ENCODE measurements at places on chromosomes 5 and 9. TPM values are rescaled to one million over a fixed set of nuclear protein-coding genes. Genes with fewer than 3 reads are reported as not detected.

GRCh38 chr5:2253040-2253975 lies 370.6 kb upstream of the IRX4 start:
- no peaks in the 10 kb centered on the region for H3K4me1 ChIP-seq
- DNase-seq: no peak
- H3K4me3 ChIP-seq: no peak overlapping the region

DNA sequence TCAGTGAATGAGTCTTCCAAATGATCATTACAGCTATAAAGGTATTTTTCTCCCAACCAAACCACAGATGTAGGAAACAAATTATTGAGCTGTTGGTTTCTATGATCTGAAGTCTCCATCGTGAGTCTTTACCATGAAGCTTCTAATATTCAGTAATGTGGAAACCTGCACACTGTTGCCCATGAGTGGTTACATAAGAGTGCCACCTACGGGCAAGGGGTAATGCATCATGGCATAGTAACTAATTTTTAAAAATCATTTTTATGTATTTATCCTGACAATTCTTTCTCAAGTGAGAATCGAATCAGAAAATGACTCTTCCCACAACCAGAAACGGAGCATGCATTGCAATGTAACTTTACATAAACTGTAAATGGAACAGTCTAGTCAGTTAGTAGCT lies 282.5 kb upstream of the SMARCA2 start:
- H3K27me3 ChIP-seq: no peaks in the 10 kb centered on the region
- H3K4me1 ChIP-seq: no peaks in the 10 kb centered on the region

DNA sequence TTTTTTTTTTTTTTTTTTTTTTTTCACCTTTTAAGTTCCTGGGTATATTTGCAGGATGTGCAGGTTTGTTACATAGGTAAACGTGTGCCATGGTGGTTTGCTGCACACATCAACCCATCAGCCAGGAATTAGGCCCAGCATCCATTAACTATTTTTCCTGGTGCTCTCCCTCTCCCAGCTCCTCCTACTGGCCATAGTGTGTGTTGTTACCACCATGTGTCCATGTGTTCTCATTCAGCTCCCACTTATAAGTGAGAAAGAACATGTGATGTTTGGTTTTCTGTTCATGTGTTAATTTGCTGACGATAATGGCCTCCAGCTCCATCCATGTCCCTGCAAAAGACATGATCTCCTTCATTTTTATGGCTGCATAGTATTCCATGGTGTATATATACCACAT lies 350.5 kb downstream of the MAN2A1 start:
- DNase-seq: no peak
- no peaks in the 10 kb centered on the region for H3K27me3 ChIP-seq
- H3K4me3 ChIP-seq: no peak overlapping the region
- H3K36me3 ChIP-seq: no peaks in the 10 kb centered on the region

DNA sequence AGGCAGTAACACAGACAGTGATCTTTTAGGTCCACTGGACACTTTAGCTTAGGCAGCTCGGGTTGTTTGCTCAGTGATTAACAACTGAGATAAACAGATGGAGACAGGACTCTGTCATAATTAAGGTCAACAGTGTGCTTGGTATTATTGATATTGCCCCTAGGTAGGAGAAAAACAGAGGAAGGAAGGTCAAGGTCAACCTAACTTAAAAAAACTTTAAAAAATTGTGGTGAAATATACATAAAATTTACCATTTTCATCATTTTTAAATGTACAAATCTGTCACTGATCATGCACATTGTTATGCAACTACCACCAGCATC lies 2.1 kb upstream of the HSPA4 start:
- H3K4me1 ChIP-seq: peaks cover 27% of the 10 kb centered on the region
- DNase-seq: peak; percentile 61
- no peak overlapping the region for H3K27ac ChIP-seq
- peaks cover 13% of the 10 kb centered on the region for H3K36me3 ChIP-seq

GRCh38 chr9:112822618-112823017 lies 68.1 kb downstream of the SLC46A2 start:
- H3K4me1 ChIP-seq: no peaks in the 10 kb centered on the region
- no peak overlapping the region for H3K27ac ChIP-seq
- no peak overlapping the region for H3K4me3 ChIP-seq
- H3K27me3 ChIP-seq: no peaks in the 10 kb centered on the region
- no peak for DNase-seq
- H3K36me3 ChIP-seq: 0 out of 3 replicates have a peak, but pooled peaks cover 2% of the 10 kb centered on the region

DNA sequence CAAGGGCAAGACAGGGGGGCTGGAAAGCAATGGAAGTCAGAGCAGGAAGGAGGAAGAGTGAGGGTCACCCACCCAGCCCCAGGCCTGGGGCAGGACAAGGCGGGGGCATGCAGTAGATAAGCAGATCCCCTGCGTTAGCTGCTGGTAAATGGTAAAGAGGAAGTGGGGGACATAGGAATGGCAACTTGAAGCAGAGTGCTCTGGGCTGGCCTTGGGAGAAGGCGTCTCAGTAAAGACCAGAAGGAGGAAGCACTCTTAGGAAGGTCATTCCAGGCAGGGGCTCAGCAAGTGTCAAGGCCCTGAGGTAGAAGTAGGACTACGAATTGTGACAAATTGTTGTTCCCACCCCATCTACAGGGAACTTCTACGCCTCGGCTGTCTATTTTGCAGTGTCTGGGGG lies 15.1 kb downstream of the TCOF1 start:
- H3K4me3 ChIP-seq: no peak overlapping the region
- peaks cover 100% of the 10 kb centered on the region for H3K36me3 ChIP-seq
- no peaks in the 10 kb centered on the region for H3K4me1 ChIP-seq
- no peaks in the 10 kb centered on the region for H3K27me3 ChIP-seq
- no peak for DNase-seq
- H3K27ac ChIP-seq: no peak overlapping the region

- H3K27ac ChIP-seq: no peak overlapping the region
- no peak overlapping the region for H3K4me3 ChIP-seq
- DNase-seq: no peak
- H3K27me3 ChIP-seq: no peaks in the 10 kb centered on the region
Observed at GRCh38 chr5:104385906-104386305, 823.3 kb upstream of the NUDT12 start.

DNA sequence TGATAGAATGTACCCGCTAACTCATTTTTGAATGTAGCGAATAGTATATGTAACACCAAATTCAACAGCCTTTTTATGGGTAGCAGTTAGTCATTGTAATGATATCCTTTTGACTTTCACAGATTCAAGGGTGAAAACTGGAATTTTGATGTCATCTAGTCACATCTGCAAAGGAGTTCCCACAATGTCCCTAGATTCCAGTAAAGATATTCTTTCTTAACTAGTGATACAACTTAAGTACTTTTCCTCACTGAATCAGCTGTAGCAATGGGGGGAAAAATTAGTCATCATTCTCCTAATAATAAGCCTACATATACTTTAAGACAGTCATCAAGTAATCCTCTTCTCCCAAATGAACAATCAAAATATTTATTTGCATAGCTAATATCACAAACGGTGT lies 11.5 kb upstream of the SSBP2 start:
- H3K27ac ChIP-seq: no peak overlapping the region
- DNase-seq: no peak
- H3K4me1 ChIP-seq: peaks cover 49% of the 10 kb centered on the region
- H3K27me3 ChIP-seq: no peaks in the 10 kb centered on the region
- H3K4me3 ChIP-seq: no peak overlapping the region
- no peaks in the 10 kb centered on the region for H3K36me3 ChIP-seq

- no peaks in the 10 kb centered on the region for H3K36me3 ChIP-seq
- H3K27ac ChIP-seq: no peak overlapping the region
- no peaks in the 10 kb centered on the region for H3K4me1 ChIP-seq
Observed at GRCh38 chr5:60339691-60340201, 360.2 kb downstream of the DEPDC1B start.

GRCh38 chr5:91457681-91458058 lies 74.6 kb upstream of the ARRDC3 start:
- H3K4me1 ChIP-seq: no peaks in the 10 kb centered on the region
- H3K27ac ChIP-seq: no peak overlapping the region
- no peak for DNase-seq
- H3K27me3 ChIP-seq: no peaks in the 10 kb centered on the region

DNA sequence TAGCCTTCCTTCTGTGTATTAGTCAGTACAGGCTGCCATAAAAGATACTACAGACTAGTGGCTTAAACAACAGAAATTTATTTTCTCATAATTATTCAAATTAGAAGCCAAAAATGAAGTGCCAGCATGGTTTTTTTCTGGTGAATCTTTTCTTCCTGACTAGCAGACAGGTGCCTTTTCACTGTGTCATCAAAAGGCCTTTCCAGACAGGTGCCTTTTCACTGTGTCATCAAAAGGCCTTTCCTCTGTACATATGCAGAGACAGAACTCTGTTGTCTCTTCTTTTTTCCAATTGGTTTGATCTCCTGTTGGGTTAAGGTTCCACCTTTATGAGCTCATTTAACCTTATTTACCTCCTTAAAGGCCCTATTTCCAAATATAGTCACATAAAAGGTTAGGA lies 599.9 kb downstream of the ISL1 start:
- H3K27me3 ChIP-seq: no peaks in the 10 kb centered on the region
- no peak for DNase-seq
- no peak overlapping the region for H3K27ac ChIP-seq
- no peaks in the 10 kb centered on the region for H3K4me1 ChIP-seq

- H3K36me3 ChIP-seq: no peaks in the 10 kb centered on the region
- no peaks in the 10 kb centered on the region for H3K27me3 ChIP-seq
- no peak overlapping the region for H3K27ac ChIP-seq
- DNase-seq: peak; percentile 1
- no peak overlapping the region for H3K4me3 ChIP-seq
Observed at GRCh38 chr5:165457859-165458481, 1952.6 kb downstream of the MAT2B start.

- no peak within 1 kb of the TSS for H3K27ac ChIP-seq
- H3K27me3 ChIP-seq: 0 out of 2 replicates have a peak, but pooled peaks cover 4% of the 10 kb centered on the region
- H3K4me3 ChIP-seq: no peak within 1 kb of the TSS
- H3K36me3 ChIP-seq: no peaks in the 10 kb centered on the region
- H3K4me1 ChIP-seq: no peaks in the 10 kb centered on the region
Observed at GRCh38 chr9:110337727-110338126, at the start of gene TXNDC8. TSS of gene TXNDC8 (minus strand) at chr9:110337863.

GRCh38 chr5:15026011-15026893 lies 154.7 kb upstream of the ANKH start:
- H3K4me3 ChIP-seq: no peak overlapping the region
- H3K4me1 ChIP-seq: no peaks in the 10 kb centered on the region
- DNase-seq: no peak
- no peaks in the 10 kb centered on the region for H3K27me3 ChIP-seq

DNA sequence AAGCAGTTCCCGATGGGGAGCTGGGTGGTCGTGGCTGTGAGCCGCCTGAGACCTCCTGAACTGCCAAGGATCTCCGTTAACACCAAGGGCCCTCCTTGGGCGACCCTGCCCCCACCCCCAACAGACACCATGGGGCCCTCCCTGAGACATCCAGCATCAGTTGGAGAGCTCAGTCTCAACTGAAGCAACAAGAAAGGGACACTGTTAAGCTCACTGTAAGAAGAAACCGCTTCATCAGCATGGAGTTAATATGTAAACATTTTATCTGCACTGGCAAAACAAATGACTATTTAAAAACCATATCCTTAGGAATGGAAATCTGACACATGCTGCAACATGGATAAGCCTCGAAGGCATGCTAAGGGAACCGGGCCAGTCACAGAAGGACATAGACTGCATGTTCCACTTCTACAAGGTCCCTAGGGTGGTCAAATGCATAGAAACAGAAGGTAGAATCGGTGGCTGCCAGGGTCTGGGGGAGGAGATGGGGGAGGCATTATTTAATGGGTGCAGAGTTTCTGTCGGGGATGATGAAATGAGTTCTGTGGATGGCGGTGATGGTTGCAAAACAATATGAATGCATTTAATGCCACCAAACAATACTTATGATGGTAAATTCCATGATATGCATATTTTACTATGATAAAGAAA lies 47.4 kb downstream of the ROR2 start:
- DNase-seq: no peak
- peaks cover 82% of the 10 kb centered on the region for H3K4me1 ChIP-seq
- peaks cover 16% of the 10 kb centered on the region for H3K36me3 ChIP-seq
- H3K27me3 ChIP-seq: no peaks in the 10 kb centered on the region
- H3K4me3 ChIP-seq: no peak overlapping the region
- H3K27ac ChIP-seq: peak overlapping the region; percentile 88

DNA sequence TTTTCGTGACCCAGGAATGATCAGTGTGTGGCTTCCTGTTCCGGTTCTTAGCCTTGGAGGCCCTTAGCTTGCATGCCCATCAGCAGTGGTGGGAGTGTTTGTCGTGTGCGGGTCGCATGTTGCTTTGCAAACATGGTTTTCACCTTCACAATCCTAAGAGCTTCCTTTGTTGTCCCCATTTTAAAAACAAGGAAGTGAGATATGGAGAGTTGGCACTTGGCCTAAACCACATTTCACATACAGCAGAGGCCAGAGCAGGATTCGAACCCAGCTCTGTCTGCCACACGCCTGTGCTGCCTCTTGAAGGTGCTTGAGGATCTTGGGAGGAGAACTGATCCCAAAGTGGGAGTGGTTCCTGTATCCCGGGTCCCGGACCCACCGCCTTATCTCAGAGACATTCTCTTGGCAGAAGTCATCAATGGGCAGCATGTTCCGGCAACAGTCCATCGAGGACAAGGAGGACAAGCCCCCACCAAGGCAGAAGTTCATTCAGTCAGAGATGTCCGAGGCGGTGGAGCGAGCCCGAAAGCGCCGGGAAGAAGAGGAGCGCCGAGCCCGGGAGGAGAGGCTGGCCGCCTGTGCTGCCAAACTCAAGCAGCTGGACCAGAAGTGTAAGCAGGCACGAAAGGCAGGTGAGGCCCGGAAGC lies 38.2 kb upstream of the POMT1 start:
- DNase-seq: no peak
- no peak overlapping the region for H3K27ac ChIP-seq
- H3K4me1 ChIP-seq: no peaks in the 10 kb centered on the region
- peaks cover 90% of the 10 kb centered on the region for H3K36me3 ChIP-seq

GRCh38 chr5:112154940-112155686 lies 264.0 kb downstream of the EPB41L4A start:
- no peak overlapping the region for H3K4me3 ChIP-seq
- H3K27me3 ChIP-seq: no peaks in the 10 kb centered on the region
- no peak for DNase-seq
- H3K36me3 ChIP-seq: no peaks in the 10 kb centered on the region
- 0 out of 3 replicates have a peak, but pooled peaks cover under 1% of the 10 kb centered on the region for H3K4me1 ChIP-seq
- no peak overlapping the region for H3K27ac ChIP-seq

The ZFR gene
- 63.2 TPM for total RNA-seq

The GRXCR2 gene
- total RNA-seq: not detected

The ASPN gene
- total RNA-seq: not detected

The ARAP3 gene
- 25.7 TPM for total RNA-seq

The BNC2 gene
- total RNA-seq: not detected

The WDR38 gene
- not detected for total RNA-seq

The SGTB gene
- 8.4 TPM for total RNA-seq

The RORB gene
- total RNA-seq: not detected

Measured in K562 (cell line).